Panc1 (cell line): ENCODE measurements at places on chromosomes 7 and 10.

DNA sequence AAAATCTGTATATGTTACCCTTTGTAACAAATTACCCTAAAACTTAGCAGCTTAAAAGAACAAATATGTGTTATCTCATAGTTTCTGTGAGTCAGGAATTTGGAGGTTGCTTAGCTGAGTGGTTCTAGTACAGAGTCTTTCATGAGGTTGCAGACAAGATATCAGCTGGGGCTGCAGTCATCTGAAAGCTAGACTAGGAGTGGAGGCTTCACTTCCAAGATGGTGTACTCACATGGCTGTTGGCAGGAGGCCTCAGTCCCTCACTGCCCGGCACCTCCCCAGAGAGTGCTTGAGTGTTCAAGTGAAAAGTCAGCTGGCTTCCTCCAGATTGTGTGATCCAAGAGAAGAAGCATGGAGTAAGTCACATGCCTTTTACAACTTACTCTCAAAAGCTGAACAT is 16.9 kb upstream of the GGCT start:
- DNase-seq = no peak

- no peak for DNase-seq
Measured at GRCh38 chr10:88565072-88565471, 18.0 kb downstream of the RNLS start.

DNA sequence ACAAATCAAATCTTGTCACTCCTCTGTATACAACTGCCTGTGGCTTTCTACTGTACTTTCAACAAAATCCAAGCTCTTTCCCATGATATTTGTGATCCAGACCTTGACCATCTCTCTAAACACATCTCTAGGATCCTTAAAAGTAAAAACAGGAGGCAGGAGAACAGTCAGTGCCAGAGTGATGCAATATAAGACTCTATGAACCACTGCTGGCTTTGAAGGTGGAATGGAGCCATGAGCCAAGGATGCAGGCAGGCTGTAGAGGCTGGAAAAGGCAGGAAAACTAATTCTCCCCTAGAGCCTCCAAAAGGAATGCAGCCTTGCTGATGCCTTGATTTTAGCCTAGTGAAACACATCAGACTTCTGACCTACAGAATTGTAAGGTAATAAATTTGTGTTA is 45.5 kb upstream of the LRRN3 start:
- DNase-seq = no peak

- DNase-seq = no peak
Measured at GRCh38 chr10:122650331-122650730, 49.3 kb downstream of the C10orf120 start.

DNA sequence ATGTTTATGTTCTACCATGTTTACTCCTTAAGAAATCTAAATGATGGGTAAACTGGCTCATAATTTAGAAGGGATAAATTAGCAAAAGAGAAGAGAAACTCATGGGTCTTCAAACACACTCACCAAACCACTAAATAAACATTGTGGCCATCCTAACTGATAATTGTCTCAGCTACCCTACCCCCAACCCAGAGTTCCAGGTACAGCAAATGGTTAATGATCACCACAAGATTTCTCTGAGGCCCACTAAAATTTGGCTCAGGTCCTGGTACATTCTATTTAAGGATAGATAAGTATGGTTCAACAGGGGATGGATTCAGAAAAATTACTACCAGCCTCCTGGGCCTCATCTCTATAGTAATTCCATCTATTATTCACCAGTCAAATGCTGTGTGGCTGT is 21.4 kb downstream of the SLC25A13 start:
- no peak for DNase-seq

DNA sequence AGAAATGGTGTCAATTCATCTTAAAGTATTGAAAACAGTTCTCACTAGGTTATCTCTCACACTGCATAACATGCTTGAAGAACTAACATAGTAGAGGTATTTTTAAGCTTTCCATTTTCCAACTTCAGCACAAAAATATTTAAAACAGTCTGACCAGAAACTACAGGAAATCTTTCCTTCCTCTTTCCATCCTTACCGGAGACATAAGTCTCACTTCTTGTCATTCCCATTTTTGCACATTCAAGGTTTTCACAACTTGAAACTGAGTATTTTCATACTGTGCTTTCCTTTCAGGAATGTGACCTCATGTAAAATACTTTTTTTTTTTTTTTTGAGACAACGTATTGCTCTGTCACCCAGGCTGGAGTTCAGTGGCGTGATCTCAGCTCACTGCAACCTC is 45.2 kb downstream of the ARHGAP12 start:
- no peak for DNase-seq

DNA sequence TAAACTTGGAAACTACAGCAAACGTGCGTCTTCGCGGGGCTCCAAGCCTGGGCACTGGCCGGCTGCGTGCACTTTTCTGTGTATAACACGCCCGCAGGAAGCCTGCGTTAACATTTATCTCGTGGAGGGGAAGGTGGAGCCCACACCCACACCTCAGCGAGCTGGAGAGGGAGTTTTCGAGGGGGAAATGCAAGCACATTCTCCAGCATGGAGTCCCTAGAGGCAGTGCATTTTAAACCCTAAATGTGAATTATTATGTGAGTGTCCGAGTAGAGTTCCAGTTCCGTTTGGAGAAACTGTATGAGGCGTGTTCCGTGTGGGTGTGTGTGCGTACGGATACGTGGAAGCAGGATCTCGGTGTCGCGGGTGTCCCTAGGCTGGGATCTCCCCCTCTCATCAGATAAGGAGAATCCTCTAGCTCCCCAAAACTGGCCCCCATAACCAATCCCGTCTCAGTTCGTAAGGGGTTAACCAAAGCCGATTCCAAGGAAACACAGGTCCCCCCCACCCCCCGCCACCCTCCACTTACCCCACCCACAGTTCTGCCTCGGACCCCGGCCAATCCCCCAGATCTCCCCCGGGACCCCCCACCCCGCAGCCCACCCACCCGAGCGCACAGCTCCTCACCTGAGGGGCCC is 403 bp downstream of the CDK6 start:
- no peak for DNase-seq

GRCh38 chr10:28403090-28403489 is 100.2 kb upstream of the MPP7 start:
- DNase-seq = no peak
